RPMI8226 (cell line): ENCODE measurements at places on chromosomes 13 and 19.

- DNase-seq, result peak; percentile 95
Observed at GRCh38 chr19:23273590-23274412, 23.6 kb upstream of the ZNF724 start.

- DNase-seq, result no peak
Observed at GRCh38 chr19:34649886-34650543, 26.9 kb downstream of the SCGB2B2 start.

- DNase-seq, result no peak
Observed at GRCh38 chr13:27923794-27924528, 4.2 kb downstream of the PDX1 start.

DNA sequence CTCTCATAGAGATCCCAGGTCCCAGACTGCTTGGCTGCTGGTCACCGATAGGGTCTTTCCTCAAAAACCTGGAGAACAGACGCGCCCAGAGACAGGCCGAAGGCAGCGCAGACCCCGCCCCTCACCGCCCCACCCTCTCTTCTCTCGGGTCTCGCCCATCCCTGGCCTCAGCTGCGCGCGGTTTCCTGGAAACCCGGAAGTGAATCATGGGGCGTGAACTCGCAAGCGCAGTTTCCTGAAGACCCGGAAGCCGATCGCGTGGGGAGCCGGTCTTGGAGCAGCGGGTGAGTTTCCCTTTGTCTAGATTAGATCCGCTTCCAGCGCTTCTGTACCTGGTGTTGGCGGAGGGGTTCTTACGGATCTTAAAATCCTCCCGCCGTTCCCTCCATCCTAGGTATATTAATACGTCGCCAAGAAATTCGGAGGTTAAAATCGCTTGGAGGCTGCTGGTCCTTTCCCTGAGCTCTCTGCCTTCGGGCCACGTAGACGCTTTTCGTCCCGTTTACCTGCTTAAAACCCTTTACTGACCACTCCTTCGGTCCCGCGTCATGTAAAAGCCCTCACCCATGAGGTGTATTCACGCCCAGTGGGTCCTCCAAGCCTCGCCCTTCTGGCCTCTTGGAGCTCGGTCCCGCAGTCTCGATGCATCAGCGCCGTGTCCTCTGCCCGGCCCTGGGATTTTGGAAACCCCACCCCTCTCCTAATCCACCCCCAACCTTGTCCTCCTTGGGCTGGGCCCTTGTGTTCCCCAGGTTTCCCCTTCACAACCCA, at the start of gene ZNF578:
Gene ZNF578, plus strand, starts transcription at position 230 of the 771 bp plus-strand sequence. CDS start 48,293 bp downstream, outside the sequence.
- DNase-seq, result peak; percentile 76

- no peak for DNase-seq
Observed at GRCh38 chr19:11179716-11180297, 17.5 kb downstream of the KANK2 start.

DNA sequence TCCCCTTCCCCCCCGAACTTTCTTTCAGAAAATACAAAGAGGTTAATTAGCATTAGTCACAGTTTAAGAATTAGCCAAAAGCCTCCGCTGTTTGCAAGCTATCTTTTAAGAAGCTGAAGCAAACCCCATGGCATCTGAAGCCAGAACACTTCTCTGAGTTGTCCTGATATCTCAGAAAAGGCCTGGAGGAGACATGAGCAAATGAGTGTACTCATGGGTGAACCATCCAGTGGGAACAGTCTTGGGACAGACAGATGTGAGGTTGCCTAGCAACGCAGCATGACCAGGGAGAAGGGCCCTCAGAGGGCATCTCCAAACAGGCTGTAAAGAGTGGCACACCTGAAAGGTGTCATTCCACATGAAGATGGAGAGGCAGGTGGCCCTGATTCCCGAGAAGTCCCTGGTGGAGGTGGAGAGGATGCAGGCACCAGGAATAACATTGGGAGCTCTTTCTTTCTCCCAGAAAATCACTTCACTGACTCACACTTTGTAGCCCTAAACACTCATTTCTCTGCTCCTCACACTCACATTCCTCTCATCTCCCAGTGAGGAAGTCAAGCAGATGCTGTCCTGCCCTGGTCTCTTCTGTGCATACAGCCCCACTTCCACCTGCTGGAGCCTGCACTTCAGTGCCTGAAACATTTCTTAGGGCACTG, 87.0 kb upstream of the TSHZ3 start:
- DNase-seq, result no peak

- DNase-seq, result peak; percentile 59
Observed at GRCh38 chr13:109744512-109745051, 41.8 kb downstream of the IRS2 start.

GRCh38 chr13:102536695-102537485, 59.9 kb upstream of the TPP2 start:
- DNase-seq, result no peak

GRCh38 chr19:54739587-54740497, 1.5 kb downstream of the KIR2DL3 start:
- DNase-seq, result no peak

DNA sequence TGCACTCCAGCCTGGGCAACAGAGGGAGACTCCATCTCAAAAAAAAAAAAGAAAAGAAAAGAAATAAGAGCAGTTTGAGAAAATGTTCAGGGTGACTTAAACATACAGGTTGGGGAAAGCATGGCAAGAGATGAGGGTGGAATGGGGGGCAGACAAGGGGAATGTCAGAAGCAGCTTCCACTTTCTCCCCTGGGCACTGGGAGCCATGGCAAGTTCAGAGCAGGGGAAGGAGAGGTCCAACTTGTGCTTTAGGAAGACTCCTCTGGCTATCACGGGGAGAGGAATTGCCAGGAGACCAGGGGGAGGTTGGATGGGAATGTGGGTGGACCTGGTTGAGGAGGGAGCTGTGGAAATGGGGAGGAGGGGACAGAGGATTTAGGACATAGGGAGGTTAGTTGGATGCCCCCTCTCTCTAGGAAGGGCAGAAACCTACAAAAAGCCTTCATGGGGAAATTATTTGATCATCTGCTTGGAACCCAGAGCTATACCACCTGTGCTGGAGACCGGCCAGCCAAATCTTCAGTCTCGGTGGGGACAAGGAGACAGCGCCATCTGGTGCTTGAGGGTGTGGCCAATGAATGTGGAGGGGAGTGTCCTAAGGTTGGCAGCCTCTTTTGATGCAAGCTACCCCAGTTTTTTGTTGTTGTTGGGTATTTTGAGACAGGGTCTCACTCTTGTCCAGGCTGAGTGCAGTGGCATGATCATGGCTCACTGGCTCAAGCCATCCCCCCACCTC, 7.3 kb upstream of the STRN4 start:
- DNase-seq, result peak; percentile 88

DNA sequence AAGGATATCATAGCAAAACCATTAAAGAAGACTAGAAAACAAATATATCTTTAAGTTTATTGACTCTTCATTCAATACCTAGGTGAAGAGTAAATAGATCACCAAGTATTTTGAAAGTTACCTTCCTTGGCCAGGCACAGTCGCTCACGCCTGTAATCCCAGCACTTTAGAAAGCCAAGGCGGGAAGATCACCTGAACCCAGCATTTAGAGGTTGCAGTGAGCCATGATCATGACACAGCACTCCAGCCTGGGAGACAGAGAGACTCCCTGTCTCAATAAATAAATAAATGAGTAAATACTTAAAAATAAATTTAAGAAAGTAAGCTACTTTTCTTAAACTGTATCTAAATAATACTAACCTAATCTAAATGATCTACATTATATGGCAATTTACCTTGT, 8.9 kb upstream of the WBP4 start:
- no peak for DNase-seq

DNA sequence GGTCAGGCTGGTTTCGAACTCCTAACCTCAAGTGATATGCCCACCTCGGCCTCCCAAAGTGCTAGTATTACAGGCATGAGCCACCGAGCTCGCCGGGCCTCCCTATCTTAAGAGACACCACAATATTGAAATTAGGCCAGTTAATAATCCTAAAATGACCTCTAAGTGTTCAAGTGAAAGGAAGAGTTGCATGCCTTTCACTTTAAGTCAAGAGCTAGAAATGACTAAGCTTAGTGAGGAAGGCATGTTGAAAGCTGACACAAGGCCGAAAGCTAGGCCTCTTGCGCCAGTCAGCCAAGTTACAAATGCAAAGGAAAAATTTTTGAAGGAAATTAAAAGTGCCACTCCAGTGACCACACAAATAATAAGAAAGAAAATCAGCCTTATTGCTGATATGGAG, 144.5 kb upstream of the FNDC3A start:
- DNase-seq, result no peak

GRCh38 chr13:52738719-52739467, 727 bp downstream of the CNMD start:
- DNase-seq, result no peak

DNA sequence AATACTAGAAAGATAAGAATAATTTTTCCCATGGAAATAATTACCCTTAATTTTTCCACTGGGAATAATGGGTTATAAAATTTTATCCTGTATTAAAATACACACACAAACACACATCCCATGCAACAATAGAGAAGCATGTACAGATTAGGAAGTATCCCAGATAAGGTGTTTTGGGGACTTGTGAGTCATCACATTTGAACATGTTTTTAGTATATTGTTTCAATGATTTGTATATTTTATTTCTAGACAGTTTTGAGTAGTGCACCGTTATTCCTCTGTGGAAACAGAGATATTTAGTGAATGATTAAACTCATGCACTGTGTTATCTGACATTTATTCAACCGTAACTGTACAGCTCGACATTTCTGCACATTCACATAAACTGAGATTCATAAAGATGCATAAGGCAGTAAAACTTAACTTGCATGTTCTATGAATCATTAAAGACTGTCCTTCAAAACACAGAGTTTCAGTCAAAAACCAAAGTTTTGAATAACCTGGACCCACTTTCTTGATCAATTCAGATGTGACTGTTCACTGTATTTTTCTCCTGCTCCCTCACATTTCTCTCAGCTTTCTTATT, 30.1 kb downstream of the KLF12 start:
- DNase-seq, result no peak

DNA sequence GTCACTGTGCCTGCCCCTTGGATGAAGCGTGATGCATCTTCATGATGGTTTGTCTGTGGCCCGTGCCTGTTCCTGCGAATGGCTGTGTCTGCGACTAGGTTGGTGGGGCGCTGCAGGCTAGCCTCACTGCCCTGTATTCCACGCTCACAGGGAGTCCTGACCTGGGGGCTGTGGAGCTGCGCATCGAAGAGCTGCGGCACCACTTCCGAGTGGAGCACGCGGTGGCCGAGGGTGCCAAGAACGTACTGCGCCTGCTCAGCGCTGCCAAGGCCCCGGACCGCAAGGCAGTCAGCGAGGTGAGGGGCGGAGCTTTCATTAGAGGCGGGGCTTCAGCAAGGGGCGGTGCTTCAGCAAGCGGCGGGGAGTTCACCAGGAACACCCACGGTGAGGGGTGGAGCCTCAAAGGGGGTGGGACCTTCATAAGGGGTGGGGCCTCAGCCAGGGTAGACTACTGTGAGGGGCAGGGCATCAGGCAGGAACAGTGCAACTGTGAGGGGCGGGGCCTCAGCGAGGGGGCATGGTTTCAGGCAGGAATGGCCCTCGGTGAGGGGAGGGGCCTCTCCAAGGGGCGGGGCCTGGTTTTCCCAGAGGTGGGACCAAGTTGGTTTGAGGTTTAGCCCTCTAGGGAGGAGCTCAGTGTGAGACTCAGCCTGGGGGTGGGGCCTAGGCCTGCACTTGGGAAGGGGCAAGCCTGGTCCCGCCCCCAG, 17.2 kb downstream of the PKN1 start:
- peak; percentile 31 for DNase-seq

- DNase-seq, result no peak
Observed at GRCh38 chr19:58556622-58557220, 1.7 kb downstream of the UBE2M start.

DNA sequence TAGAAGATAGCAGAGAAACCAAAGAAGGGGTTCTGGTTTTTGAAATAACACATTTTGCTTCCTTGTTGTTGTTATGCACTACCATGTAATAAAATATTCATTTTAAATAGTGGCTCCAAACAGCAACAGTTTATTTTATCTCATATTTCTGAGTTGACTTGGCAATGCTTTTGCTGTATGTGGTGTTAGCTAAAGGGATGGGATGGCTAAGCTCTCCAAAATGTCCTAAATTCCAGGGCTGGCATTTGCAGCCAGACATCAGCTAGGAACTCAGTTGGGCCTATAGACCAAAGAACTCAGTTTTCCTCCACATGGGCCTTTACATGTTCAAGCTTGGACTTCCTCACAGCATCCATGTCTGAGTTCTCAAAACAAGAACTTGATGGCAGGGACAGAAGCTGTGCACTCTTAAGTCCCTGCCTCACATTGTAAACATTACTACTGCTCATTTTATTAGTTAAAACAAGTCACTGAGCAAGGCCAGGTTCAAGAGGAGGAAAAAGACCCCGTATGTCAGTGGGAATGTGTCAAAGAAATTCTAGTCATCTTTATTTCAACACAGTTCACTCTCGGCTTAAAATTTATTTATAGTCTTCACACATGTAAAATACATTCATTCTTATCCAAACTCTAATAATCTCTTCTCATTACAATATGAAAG, 819.3 kb upstream of the PCDH20 start:
- no peak for DNase-seq

DNA sequence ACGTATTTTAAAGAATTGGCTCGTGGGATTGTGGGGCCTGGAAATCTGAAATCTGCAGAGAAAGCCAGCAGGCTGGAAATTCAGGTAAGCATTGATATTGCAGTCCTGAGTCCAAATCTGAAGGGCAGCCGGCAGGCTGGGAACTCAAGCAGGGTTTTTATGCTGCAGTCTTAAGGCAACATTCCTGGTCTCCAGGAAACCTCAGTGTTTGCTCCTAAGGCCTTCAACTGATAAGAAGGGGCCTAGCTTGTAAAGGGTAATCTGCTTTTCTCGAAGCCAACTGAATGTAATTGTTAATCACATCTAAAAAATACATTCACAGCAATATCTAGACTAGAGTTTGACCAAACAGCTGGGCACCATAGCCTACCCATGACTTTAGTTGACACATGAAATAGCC, 154.4 kb downstream of the EFNB2 start:
- no peak for DNase-seq

DNA sequence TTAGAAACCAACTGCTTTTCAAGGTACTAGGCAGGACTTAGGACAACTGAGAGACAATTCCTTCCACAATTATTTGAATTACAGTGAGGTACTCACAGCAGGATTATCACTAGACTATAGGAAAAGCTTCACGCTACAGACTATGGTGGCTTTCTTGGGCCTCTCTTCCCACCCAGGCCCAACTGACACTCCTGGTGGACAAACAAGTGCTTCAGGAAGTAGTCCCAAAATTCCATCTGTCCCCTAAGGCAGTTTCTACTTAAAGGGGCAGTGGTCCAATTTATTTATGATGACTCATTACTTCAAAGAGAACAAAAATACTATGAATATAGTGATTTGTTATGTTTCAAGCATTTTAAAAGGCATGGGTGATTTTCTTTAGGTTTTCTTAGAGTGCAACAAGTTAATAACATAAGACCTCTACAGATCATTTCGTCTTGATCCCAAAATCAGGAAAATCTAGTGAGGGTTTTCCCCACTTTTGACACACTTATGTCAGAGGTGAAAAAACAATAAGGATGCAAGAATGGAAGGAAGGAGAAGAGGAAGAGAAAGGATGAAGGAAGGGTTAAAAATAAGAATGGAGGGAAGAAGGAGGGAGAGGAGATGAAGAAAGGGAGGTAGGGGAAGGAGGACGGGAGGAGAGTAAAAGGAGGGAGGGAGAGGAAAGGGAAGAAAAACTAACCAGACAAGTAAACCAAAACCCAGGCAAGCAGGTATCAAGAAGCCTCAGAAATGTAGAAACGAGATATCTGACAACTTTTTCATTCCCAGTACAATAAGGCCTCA, 100.7 kb downstream of the SERP2 start:
- DNase-seq, result no peak

GRCh38 chr19:16070366-16070990, 5.8 kb upstream of the TPM4 start:
- DNase-seq, result peak; percentile 99

- no peak for DNase-seq
Observed at GRCh38 chr13:110822669-110822945, 92.3 kb downstream of the ANKRD10 start.
